Activated T-cell treated with anti-CD3 and anti-CD28 coated beads, Interleukin-2, amount 50 U/mL, for 72 hours (primary cell): ENCODE measurements at places on chromosomes 2 and 18. TPM values are rescaled to one million over a fixed set of nuclear protein-coding genes. Genes with fewer than 3 reads are reported as not detected.
A peak's percentile ranks its signal among the peaks of the same experiment; 100 is the strongest.

GRCh38 chr2:96868555-96869280, 1.2 kb downstream of the SEMA4C start:
- peak overlapping the region; percentile 89 for H3K4me3 ChIP-seq
- peak; percentile 76 for DNase-seq
- H3K27ac ChIP-seq = no peak overlapping the region

DNA sequence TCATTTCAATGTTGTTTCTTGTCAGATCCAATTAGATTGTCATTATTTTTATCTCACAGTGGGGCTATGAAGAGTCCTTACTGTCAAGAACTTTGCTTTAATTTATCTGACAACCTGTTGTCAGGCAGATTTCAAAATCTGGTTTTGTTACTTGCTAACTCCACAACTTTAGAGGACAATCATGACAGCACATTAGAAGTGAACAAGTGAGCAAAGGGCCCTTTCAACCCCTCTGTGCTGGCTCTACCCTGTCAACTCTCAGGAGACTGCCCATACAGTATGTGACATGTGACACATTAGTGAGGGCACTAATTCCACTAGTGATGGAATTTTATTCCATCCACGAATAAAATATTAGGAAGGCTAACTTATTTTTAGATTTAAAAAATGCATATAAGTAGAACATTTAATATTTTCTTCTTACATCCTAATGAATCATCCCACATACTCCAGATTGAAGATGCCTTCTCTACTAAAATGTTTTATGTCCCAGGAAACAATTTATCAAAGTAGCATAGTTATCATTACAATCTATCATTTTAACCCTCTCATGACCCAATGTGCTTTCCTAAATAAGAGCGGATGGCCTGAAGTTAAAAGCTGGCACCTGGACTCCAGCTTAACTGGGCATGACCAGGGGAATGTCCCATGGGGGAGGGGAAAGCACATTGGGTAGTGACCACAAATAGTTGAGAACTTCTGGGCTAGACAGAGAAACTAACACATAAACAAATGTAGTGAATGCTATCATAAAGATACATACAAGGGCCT, 97.6 kb upstream of the PPP1CB start:
- no peak for DNase-seq
- no peak overlapping the region for H3K4me3 ChIP-seq
- no peak overlapping the region for H3K27ac ChIP-seq
- peaks cover 44% of the 10 kb centered on the region for H3K4me1 ChIP-seq
- H3K27me3 ChIP-seq = no peaks in the 10 kb centered on the region
- no peaks in the 10 kb centered on the region for H3K36me3 ChIP-seq

- H3K27me3 ChIP-seq = no peaks in the 10 kb centered on the region
- H3K27ac ChIP-seq = peak overlapping the region; percentile 8
- peak; percentile 44 for DNase-seq
- peaks cover 58% of the 10 kb centered on the region for H3K4me1 ChIP-seq
- H3K4me3 ChIP-seq = no peak overlapping the region
- peaks cover 2% of the 10 kb centered on the region for H3K36me3 ChIP-seq
Observed at GRCh38 chr2:181178823-181179412, 198.5 kb downstream of the UBE2E3 start.

GRCh38 chr18:78711316-78711715, 268.3 kb upstream of the SALL3 start:
- no peaks in the 10 kb centered on the region for H3K4me1 ChIP-seq
- no peak overlapping the region for H3K27ac ChIP-seq
- H3K4me3 ChIP-seq = no peak overlapping the region
- no peaks in the 10 kb centered on the region for H3K27me3 ChIP-seq

- no peak overlapping the region for H3K4me3 ChIP-seq
- no peaks in the 10 kb centered on the region for H3K36me3 ChIP-seq
- H3K4me1 ChIP-seq = no peaks in the 10 kb centered on the region
- DNase-seq = no peak
Observed at GRCh38 chr18:58413667-58414628, 214.9 kb downstream of the ALPK2 start.

DNA sequence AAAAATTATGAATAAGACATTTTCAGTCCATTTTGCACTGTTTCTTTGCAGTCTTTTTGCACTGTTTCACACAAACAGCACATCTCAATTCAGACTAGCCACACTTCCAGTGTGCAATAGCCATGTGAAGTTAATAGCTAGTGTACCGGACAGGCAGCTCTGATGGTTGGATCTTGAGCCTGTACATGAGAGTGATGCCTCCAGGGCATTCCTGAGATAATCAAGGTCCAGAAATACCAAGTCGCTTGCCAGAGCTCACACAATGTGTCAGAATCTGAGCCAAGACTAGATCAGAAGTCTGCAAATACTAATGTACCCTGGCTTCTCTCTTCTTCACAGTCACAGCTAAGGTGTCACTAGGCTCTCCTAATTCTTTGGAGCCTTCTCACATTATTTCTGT, 180.2 kb downstream of the OSR1 start:
- H3K27me3 ChIP-seq = no peaks in the 10 kb centered on the region
- H3K27ac ChIP-seq = no peak overlapping the region
- no peaks in the 10 kb centered on the region for H3K36me3 ChIP-seq
- DNase-seq = no peak

The HNRNPLL gene
- total RNA-seq = 63.7 TPM

The IL1RL2 gene
- total RNA-seq = 1.9 TPM

- peaks cover 7% of the 10 kb centered on the region for H3K27me3 ChIP-seq
- peaks cover 20% of the 10 kb centered on the region for H3K4me1 ChIP-seq
- no peak for DNase-seq
- H3K4me3 ChIP-seq = no peak overlapping the region
- H3K36me3 ChIP-seq = no peaks in the 10 kb centered on the region
- no peak overlapping the region for H3K27ac ChIP-seq
Observed at GRCh38 chr2:15169326-15170069, 391.6 kb downstream of the NBAS start.

GRCh38 chr2:188693111-188693510, 281.1 kb upstream of the COL3A1 start:
- no peaks in the 10 kb centered on the region for H3K4me1 ChIP-seq
- no peak overlapping the region for H3K27ac ChIP-seq

DNA sequence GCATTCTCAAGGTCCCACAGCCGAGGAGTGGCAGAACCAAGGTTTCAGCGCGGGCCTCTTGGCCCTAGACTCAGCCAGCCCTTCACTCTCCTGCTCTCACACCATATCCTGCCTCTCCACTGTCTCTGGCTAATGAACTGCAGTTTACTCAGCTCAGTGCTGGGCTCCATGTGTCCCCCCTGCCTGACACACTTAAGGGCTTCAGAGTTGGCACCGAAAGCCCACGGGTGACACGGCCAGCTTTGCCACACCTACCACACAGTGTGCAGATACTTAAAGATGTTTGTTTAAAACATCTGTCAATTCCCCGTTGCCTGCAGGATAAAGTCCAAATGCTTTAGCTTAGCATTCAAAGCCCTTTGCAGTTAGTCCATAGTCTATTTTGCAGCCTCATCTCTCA, 241.2 kb downstream of the SEPTIN10 start:
- no peak overlapping the region for H3K4me3 ChIP-seq
- no peaks in the 10 kb centered on the region for H3K4me1 ChIP-seq
- H3K36me3 ChIP-seq = no peaks in the 10 kb centered on the region
- H3K27ac ChIP-seq = no peak overlapping the region

GRCh38 chr2:37767959-37768925, 96.8 kb upstream of the CDC42EP3 start:
- peak overlapping the region; percentile 40 for H3K27ac ChIP-seq
- H3K4me1 ChIP-seq = peaks cover 10% of the 10 kb centered on the region
- no peak overlapping the region for H3K4me3 ChIP-seq
- DNase-seq = no peak
- H3K27me3 ChIP-seq = no peaks in the 10 kb centered on the region

DNA sequence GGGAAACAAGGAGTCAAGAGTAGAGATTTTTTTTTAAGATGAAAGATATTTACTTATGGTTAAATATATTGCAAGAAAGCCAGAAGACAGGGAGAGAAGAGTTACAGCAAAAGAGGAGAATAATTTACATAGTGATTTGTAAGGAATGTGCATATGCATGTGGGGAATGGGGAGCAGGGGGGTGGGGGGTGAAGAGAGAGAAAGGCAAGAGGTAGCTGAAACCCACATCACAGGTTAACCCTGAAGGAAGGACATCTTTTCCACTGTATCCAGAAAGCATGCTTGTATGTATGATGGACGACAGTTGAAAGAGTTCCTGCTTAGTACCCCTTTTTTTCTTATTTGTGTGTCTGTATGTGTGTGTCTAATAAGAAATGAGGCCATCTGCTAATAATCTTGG, 371.9 kb downstream of the RAD51AP2 start:
- no peaks in the 10 kb centered on the region for H3K36me3 ChIP-seq
- no peaks in the 10 kb centered on the region for H3K4me1 ChIP-seq
- DNase-seq = no peak
- no peak overlapping the region for H3K27ac ChIP-seq

GRCh38 chr2:223523551-223524001, 78.6 kb downstream of the SCG2 start:
- no peak overlapping the region for H3K27ac ChIP-seq
- no peaks in the 10 kb centered on the region for H3K4me1 ChIP-seq

DNA sequence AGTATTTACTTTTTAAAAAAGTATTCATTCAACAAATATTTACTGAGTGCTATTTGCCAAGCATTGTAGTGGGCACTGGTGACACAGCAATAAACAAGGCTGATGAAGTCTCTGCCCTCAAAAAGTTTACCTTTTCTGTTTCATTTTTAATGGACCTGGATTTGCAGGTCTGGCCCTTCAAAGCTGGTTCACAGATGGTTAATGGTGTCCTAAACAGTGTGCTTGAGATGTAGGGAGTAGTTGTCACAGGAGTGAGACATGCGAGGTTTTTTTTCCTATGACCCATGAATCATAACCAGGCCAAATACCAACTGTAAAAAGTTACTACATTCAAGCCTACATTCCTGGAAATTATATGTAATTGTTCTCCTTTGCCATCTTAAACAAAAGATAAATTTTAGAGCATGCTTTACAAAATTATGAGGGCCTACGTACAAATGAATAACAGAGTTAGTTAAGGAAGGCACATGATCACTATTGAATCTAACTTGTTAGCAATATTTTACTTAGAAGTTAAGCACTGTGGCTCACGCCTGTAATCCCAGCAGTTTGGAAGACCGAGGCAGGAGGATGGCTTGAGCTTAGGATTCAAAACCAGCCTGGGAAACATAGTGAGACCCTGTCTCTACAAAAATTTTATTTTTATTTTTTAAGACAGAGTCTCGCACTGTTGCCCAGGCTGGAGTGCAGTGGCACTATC, 223.9 kb downstream of the MBD5 start:
- H3K36me3 ChIP-seq = peaks cover 4% of the 10 kb centered on the region
- no peak for DNase-seq
- H3K4me3 ChIP-seq = no peak overlapping the region
- no peak overlapping the region for H3K27ac ChIP-seq
- no peaks in the 10 kb centered on the region for H3K4me1 ChIP-seq
- H3K27me3 ChIP-seq = no peaks in the 10 kb centered on the region

DNA sequence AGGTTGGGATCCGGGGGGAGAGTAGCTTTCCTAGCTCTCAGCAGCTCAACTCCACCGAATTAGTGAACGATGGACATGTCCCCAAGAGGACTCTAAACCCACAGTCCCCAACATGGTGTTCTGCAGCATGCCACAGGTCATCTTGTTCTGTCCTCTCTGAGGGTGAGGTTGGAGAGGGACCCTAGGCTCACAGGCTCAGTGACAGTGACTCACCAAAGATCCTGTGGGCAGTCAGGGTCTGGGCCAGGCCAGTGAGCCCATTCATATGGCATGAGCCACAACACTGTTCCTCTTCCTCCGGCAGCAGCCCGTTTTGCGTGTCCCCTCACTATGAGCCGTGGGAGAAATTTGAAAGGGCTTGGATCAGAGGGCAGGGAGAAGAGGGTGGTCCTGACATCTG, 2.8 kb upstream of the SLC20A1 start:
- H3K27me3 ChIP-seq = peaks cover 7% of the 10 kb centered on the region
- peaks cover 8% of the 10 kb centered on the region for H3K36me3 ChIP-seq
- H3K4me3 ChIP-seq = no peak overlapping the region
- H3K4me1 ChIP-seq = peaks cover 58% of the 10 kb centered on the region

- peaks cover 21% of the 10 kb centered on the region for H3K4me1 ChIP-seq
- H3K36me3 ChIP-seq = no peaks in the 10 kb centered on the region
- no peak for DNase-seq
- no peaks in the 10 kb centered on the region for H3K27me3 ChIP-seq
Observed at GRCh38 chr2:100954044-100954420, 48.1 kb upstream of the RPL31 start.

The CDH19 gene
- total RNA-seq = not detected

GRCh38 chr18:79647307-79647706, 32.3 kb upstream of the CTDP1 start:
- H3K4me1 ChIP-seq = peaks cover 11% of the 10 kb centered on the region
- H3K27me3 ChIP-seq = no peaks in the 10 kb centered on the region
- H3K27ac ChIP-seq = no peak overlapping the region
- DNase-seq = no peak
- no peak overlapping the region for H3K4me3 ChIP-seq

DNA sequence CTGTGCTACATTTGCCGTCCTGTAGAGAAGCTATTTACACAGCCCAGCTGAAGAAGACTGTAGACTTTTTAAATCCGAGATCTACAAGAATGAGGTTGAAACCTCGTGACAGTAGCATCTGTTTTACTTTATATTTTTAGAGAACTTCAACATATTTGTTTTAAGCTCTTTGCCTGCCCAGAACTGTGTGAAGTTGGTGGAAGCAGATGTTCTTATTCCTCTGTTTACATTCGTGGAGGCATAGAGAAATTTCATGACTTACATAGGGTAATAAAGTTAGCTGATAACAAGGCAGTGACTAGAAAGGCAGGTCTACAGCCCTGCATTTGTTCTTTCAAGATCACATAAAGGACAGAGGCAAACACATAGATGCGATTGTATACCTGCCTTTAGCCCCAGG, 47.0 kb upstream of the MAP3K20 start:
- H3K36me3 ChIP-seq = no peaks in the 10 kb centered on the region
- H3K4me3 ChIP-seq = no peak overlapping the region
- H3K27me3 ChIP-seq = peaks cover 13% of the 10 kb centered on the region
- H3K4me1 ChIP-seq = peaks cover 6% of the 10 kb centered on the region

The KRTCAP3 gene
- 14.6 TPM for total RNA-seq

The C2orf15 gene
- 1.7 TPM for total RNA-seq

DNA sequence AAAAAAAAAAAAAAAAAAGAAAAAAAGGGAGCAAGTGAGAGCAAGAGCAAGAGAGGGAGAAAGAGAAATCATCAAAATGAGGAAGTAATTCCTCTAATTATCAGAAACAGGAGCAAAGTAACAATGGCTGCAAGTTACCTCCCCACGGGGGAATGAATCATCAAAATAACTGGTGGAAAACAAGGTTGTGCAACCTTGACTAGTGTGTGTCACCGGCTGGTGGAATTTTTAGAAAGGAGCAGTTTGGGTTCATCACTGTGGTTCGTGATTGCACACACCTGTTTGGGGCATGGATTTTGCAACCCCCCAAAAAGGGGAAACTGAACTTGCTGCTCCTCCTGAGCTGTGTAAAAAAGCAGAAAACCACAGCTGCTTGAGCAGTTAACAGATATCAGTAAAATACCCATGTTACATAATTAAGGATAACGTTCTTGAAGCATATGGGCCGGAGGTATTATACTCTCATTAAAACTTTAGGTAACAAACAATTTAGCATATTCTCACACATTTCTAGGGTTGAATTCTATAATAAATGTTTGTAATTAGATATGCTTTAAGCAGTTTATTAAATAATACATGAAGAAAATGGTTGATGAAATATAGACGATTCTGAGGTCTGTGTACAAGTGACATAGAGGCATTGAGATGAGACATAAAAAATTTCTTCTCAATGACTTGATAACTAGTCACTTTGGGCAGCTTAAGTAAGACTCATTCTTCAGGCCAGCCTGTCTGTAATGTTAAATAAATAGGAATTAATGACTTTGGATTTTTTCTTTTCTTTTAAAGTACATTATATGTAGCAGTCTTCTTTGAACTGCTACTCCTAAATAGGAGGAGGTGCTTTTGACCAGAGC, 184.2 kb upstream of the ZEB2 start:
- H3K27me3 ChIP-seq = peaks cover 6% of the 10 kb centered on the region
- H3K4me1 ChIP-seq = peaks cover 6% of the 10 kb centered on the region
- no peaks in the 10 kb centered on the region for H3K36me3 ChIP-seq
- no peak overlapping the region for H3K4me3 ChIP-seq
